Stimulated activated CD4-positive, alpha-beta T cell treated with anti-CD3 and anti-CD28 coated beads, Interleukin-2, amount 100 ng/mL, for 24 hours (primary cell): ENCODE measurements at places on chromosomes 13 and 19.
A peak's percentile ranks its signal among the peaks of the same experiment; 100 is the strongest.

DNA sequence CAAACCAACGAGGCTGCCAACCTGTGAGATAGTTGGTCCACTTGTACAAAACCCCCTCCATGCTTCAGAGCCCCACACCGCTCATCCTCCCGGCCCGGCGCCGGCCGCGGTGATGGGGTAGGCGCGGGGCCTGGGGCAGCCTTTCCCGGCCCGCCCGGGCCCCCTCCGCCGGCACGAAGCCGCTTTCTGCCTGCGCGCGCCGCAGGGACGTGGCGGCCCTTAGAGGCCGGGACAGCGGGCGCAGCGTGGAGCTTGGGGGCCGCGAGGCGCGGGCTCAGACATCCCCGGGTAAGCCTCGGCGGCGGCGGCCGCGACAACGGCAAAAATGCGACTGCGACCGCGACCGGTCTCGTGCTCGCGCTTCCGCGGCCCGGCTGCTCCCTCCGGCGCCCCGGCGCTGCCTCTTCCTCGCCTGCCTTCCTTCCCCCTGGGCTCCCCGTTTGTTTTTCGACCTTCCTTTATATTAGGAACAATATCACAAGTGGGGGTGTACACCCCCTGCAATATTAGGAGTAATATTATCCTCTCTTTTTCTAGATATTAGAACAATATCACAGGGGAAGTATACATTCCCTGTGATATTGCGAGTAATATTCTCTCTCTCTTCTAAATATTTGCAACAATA, 53.9 kb upstream of the CEACAM21 start:
- peak; percentile 37 for DNase-seq

DNA sequence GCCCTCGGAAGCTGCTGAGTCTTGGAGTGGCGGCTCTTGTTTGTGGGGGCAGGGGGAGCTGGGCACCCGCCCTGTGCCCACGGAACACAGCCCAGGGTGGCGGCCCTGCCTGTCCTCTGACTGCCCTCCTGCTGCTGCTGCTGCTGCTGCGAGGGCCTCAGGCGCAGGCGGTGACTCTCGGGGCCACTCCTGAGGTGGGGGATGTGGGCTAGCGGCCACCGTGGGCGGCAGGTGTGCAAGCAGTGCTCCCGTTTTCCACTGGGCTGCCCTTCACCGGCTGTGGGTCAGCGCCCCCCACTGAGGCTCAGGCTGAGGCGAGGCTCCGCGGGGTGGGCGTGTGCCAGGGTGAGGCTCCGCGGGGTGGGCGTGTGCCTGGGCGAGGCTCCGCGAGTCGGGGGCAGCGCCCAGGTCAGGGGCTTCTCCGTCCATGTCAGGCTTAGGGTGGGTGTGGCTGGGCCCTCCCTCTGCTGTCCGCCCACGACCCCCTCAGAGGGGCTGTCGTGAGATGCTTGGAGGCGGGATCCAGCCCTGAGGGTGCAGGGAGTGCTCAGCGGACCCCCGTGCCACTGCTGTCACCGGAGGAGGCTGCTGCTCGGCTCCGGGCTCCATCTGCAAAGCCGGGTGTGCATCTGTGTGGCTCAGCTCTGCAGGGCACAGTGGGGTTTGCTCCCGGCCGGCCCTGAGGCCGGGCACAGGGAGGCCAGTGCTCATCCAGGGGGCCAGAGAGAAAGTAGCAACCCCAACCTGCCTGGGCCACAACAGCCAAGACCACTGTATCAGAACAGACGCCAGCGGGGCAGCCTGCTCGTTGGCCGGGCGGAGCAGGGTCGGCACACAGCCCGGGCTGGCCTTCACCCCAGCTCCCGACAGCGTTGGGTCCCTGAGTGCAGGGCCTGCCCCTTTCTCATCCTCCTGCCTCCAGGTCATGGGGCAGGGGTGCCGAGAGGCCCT, 14.5 kb downstream of the CSNK1G2 start:
- no peak for DNase-seq

DNA sequence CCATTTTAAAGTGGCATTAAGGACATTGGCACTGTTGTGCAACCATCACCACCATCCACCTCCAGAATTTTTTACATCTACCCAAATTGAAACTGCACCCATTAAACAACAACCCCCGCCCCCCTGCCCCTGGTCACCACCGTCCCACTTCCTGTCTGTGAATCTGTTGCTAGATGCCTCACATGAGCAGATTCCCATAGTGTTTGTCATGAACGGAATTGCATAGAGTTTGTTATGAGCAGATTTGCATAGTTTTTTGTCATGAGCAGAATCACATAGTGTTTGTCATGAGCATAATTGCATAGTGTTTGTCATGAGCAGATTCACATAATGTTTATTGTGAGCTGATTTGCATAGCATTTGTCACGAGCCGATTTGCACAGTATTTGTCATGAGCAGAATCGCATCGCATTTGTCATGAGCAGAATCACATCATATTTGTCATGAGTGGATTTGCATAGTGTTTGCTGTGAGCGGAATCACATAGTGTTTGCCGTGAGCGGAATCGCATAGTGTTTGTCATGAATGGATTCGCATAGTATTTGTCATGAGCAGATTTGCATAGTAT, 54.0 kb upstream of the GTF3A start:
- no peak for DNase-seq

DNA sequence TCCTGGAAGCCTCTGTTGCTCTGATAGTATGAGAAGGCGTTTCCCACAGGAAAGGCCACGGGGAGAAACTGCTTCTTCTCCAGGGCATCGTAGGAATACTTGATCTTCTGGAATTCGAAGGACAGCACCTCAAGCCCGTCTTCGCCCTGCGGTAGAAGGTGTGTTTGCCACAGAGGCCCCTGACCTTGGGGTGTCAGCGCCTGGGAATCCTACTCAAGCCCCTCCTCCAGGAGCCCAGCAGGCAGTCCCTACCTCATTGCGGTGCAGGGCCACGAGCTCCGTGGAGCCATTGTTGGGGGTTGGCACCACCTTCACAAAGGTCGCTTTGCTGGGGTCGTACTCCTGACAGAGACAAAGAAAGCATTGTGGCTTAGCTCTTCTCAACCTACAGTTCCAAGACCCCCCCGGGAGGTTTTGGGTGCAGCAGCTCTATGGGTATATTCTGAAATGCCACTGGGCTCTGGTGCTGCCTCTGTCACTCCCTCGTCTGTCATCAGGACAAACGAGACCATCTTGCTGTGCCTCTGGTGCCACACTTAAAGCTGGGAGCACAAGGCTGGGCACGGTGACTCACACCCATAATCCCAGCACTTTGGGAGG, 3.7 kb downstream of the ATP13A1 start:
- DNase-seq, result no peak

- no peak for DNase-seq
These were observed 165.1 kb downstream of the PDS5B start for GRCh38 chr13:32751340-32751739.

- DNase-seq, result peak; percentile 54
These were observed 16.5 kb upstream of the RNF17 start for GRCh38 chr13:24747248-24748060.

GRCh38 chr13:40389081-40389641, 277.3 kb downstream of the FOXO1 start:
- DNase-seq, result peak; percentile 55
